AG09319 (cell line): ENCODE measurements at places on chromosomes 12 and 14.

- DNase-seq: no peak
Measured at GRCh38 chr12:6547987-6548386, 7.9 kb downstream of the IFFO1 start.

DNA sequence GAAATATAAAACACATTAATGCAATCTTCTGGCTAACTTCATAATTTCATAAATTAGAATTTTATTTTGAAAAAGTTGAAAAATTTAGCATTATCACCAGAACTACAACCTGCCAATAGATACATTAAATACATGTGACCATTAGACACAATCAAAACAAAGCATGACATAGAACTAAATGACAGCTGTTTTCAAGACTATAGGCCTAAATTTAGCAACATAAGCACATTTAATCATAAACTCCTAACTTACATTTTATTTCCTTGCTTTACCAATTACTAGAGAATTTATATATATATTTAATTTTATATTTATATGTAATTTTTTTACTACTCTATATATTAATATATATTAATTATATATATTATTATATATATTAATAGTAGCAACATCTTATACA, 165.4 kb downstream of the CEP128 start:
- no peak for DNase-seq

- no peak for DNase-seq
Measured at GRCh38 chr12:121955258-121956237, 37.2 kb downstream of the CFAP251 start.

GRCh38 chr12:119578112-119578511, 15.5 kb upstream of the TMEM233 start:
- DNase-seq: no peak

GRCh38 chr14:31898838-31899528, 178.1 kb upstream of the ARHGAP5 start:
- DNase-seq: no peak

GRCh38 chr12:9813821-9814798, 13.2 kb upstream of the KLRF1 start:
- DNase-seq: no peak

DNA sequence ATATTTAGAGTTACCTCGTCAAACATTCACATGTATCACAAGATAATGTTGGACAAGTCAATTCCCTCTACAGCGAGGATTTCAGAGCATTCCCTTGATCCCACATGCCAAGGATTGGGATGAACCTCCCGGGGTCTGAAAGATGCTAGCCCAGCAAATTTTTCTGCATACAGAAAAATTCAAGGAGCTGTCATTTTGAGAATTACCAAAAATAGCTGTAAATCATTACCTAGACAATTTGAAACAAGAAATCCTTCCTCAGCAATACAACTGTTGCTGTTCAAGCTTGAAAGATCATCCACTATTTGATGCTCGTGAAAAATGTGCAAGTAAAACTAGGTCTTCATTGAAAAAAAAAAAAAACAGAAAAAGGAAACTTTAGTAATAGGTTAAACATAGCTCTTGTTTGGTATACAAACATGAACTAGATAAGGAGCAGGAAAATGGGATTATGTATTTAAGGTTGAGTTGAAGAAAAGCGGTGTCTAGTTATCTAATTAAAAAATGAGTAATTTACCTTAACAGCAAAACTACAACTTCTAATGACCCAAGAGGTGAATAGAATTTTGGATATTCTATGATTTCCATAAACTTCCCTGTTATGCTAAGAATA, 73.1 kb downstream of the NTN4 start:
- DNase-seq: no peak
